SHP77 treated with DMSO at 0.1 percent for 48 hours (cell line): ENCODE measurements at places on chromosomes 2 and 18.

- no peak for DNase-seq
Measured at GRCh38 chr2:241223211-241224017, 34.9 kb downstream of the ANO7 start.

- DNase-seq, result no peak
Measured at GRCh38 chr2:71898851-71899681, 248.6 kb downstream of the CYP26B1 start.

- no peak for DNase-seq
Measured at GRCh38 chr18:53754154-53754553, 470.3 kb downstream of the MBD2 start.

GRCh38 chr2:17879913-17880274, 1.4 kb downstream of the KCNS3 start:
- DNase-seq, result no peak

DNA sequence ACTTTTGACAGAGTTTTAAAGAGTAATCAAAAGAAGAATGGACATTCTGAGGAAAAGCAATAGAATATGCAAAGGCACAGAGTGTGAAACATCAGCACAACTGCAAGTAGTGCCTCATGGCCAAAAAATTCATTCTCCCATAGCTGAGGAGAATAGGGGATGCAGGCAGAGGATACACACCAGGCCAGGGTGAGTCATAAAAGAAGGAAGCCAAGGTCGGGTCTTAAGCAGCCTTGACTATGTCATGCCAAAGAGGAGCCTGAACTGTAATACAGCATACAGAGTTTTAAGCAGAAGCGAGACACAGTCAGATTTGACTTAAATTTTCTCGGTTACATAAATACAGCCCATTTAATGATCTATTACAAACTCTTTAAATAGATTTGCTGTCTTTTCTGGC, 165.0 kb downstream of the LNPK start:
- no peak for DNase-seq

DNA sequence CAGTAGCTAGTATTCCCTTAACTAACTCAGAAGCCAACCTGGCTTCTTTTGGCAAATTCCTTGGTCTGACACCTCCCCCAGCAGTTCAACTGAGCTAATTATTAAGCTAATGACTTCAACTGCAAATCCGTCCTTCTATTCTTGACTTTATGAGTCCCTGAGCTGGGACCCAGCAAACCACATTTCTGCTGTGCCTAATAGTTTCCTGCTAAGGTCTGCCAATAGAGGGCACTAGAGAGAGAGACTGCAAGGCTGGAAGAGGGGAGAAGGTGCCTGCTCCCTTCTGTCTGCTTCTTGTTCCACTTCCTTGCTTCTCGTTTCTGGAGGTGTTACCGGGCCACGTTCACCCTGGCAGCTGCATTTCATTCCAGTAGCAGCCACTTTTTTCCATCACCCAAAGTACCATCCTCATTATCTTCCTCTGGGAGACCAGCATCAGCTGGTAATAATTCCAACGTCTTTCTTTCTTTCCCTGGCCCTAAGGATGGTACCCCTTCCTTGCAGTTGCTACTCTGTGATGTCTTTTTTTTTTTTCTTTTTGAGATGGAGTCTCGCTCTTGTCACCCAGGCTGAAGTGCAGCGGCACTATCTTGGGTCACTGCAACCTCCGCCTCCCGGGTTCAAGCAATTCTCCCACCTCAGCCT, 352.0 kb downstream of the TNS1 start:
- no peak for DNase-seq

DNA sequence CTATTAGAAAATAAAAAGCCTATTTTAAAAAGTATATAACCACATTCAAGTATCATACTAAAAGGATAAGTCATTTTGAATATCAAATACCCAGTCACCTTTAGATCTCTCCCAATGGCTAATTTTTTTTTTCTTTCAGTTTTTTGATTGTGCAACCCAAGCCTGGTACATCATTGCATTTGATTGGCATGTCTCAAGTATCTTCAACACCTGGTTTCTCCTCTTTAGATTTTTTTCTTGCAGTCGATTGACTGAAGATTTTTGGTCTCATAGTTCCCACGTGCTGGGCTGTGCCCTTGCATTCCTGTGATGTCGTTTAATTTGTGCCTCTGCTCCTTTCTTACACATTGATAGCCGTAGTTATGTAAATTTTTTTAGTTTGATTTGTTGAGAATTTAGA, 40.7 kb downstream of the ATIC start:
- no peak for DNase-seq
